ENCODE measurements at places on chromosomes 11 and 22.

DNA sequence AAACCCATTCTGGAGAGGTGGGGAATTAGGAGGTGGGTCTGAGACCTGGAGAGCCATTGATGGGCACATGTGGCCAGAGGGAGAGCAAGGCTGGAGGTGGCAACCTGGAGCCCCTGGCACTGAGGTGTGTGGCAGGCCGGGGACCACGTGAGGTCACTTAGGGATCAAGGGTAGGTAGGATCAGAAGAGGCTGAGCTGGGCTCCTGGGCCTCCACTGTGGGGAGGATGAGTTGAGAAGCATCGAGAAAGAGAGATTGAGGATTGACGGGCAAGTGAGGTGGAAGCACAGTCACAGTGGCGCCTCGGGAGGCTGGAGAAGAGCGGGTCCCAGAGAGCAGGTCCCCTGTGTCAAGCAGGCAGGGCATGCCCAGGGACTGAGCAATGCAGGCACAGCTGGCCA, 4.1 kb downstream of the GNAZ start:
- H3K4me3 ChIP-seq: no peak overlapping the region
- H3K27ac ChIP-seq: no peak overlapping the region
- DNase-seq: peak; percentile 2
- H3K27me3 ChIP-seq: no peaks in the 10 kb centered on the region
- peaks cover 30% of the 10 kb centered on the region for H3K4me1 ChIP-seq

DNA sequence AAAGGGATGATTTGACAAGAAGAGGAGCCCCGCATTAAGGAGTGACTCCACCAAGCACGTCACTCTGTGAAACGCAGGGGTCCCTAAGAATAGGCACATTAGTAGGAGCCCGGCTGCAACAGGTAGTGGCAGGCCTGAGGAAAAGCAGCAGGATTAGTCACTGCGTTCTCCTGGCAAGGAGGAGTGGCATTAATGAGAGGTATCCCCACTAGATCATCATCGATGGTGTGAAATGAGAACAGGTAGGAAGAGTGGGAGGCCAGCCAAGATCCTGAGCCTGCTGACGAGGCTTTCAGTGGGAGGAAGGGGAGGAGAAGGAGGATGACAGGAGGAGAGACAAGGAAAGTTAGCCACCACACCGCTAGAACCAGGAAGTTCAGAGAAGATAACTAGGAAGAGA, 38.6 kb downstream of the NRXN2 start:
- no peaks in the 10 kb centered on the region for H3K36me3 ChIP-seq
- H3K27ac ChIP-seq: no peak overlapping the region
- H3K27me3 ChIP-seq: no peaks in the 10 kb centered on the region
- DNase-seq: no peak

DNA sequence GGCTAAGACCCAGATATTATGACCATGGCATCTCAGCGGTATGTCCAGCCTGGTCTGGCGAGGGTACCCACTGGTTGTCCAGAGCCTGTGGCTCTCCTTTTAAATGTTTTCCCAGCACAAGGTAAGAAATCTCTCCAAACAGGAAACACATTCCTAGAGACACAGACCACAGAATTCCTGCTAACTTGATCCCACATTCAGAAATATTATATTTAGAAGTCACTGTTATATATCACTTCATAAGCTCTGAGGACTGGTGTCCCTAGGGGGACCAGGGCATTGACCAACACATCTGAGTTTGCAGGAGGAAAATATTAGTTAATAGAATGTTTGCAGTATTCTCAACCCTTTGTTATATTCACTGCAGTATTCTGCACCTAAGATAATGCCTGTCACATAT, 23.1 kb downstream of the TMPRSS13 start:
- DNase-seq: no peak
- H3K4me3 ChIP-seq: no peak overlapping the region
- H3K27me3 ChIP-seq: no peaks in the 10 kb centered on the region
- H3K4me1 ChIP-seq: peaks cover 9% of the 10 kb centered on the region

GRCh38 chr11:9787260-9787659, 123.4 kb downstream of the SWAP70 start:
- no peak for DNase-seq
- H3K27ac ChIP-seq: no peak overlapping the region
- H3K4me3 ChIP-seq: no peak overlapping the region
- no peaks in the 10 kb centered on the region for H3K27me3 ChIP-seq
- no peaks in the 10 kb centered on the region for H3K4me1 ChIP-seq

- no peak for DNase-seq
- no peaks in the 10 kb centered on the region for H3K27me3 ChIP-seq
- no peak overlapping the region for H3K27ac ChIP-seq
- no peaks in the 10 kb centered on the region for H3K36me3 ChIP-seq
Observed at GRCh38 chr11:129447654-129448239, 72.1 kb downstream of the BARX2 start.

DNA sequence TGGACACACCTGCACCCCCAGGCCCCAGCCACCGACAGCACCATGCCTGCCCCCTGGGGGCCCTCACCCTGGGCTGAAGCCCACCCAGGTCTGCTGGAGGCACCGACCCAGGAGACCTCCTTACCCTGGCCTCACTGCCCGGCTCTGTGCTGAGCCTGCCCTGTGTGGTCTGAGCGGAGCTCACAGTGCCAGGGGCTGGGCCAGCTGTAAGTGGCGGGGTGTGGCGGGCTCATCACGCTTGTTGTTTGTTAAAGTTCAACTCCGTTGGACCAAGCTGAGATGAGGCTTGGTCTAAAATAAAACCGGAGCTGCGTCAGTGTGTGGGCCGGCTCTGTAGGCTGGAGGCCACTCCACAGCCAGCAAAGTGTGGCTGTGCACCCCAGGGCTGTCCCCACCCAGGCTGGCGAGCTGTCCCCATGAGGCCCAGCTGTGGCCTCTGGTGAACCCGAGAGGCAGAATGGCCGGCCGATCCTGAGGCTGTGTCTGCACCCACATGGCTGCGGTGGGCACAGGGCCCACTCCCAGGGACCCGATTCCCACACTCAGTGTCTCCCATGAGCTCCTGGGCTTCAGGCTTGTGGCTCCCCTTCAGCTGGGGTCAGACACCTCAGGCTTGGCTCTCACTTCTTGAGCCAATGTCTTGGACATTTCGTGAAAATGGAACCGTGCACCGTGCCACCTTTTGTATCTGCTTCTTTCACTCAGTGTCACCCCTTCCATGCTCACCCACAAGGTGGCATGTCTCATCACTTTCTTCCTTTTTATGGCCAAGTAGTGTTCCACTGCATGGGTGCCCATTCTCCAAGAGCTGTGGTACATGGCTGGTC, 137.9 kb downstream of the CTTN start:
- no peaks in the 10 kb centered on the region for H3K4me1 ChIP-seq
- H3K36me3 ChIP-seq: no peaks in the 10 kb centered on the region
- no peak for DNase-seq
- no peak overlapping the region for H3K27ac ChIP-seq
- H3K4me3 ChIP-seq: no peak overlapping the region
